ENCODE measurements at places on chromosomes 11 and 22. TPM values are rescaled to one million over a fixed set of nuclear protein-coding genes. Genes with fewer than 3 reads are reported as not detected.

Gene SLC22A9
- total RNA-seq, result not detected

Gene PNPLA5
- total RNA-seq, result not detected

Gene KCNK4
- not detected for total RNA-seq

Gene GSTT2
- 0.65 TPM for total RNA-seq

Gene C22orf15
- not detected for total RNA-seq

Gene SLC22A6
- not detected for total RNA-seq

Gene CCDC87
- 0.11 TPM for total RNA-seq

Gene PEX26
- 32.2 TPM for total RNA-seq

Gene OR2AT4
- total RNA-seq, result not detected

Gene SORL1
- total RNA-seq, result 0.76 TPM

Gene POU2AF2
- total RNA-seq, result not detected

Gene MUC6
- total RNA-seq, result not detected

Gene ADORA2A
- 0.54 TPM for total RNA-seq

Gene NRGN
- total RNA-seq, result 0.32 TPM

Gene PTGDR2
- not detected for total RNA-seq

Gene NNMT
- 809 TPM for total RNA-seq

Gene WBP2NL
- total RNA-seq, result not detected

Gene GALR3
- not detected for total RNA-seq

Gene APOA4
- total RNA-seq, result not detected

Gene C11orf97
- total RNA-seq, result not detected

Gene LRRC4C
- total RNA-seq, result not detected

Gene ARHGAP8
- total RNA-seq, result 0.54 TPM

Gene ALDH3B2
- not detected for total RNA-seq

Gene SCGB1D1
- not detected for total RNA-seq

Gene DRD4
- total RNA-seq, result not detected

Gene DGAT2
- total RNA-seq, result 7.6 TPM

Gene SC5D
- total RNA-seq, result 32.7 TPM

Gene PITPNB
- 17.7 TPM for total RNA-seq
